ENCODE measurements at places on chromosomes 4 and X.
A peak's percentile ranks its signal among the peaks of the same experiment; 100 is the strongest.

DNA sequence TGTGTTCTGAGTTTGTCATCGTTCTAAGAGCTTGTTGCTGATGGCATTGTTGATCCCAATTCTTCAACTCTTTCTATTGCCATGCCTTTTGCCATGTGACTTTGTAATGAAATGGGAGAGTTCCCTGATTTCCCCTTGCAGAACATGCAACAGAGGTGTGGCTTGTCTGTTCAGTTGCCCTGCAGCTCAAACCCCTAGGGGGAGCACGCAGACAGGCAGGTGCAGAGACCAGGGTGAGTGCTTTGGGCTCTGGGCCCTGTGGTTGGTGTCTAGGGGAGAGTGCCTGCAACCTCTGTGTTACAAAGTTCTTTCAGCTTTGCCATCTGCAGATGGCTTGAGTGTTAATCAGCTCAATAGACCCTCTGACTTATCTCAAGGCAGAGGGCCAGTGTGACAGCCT, 332.7 kb downstream of the MID1IP1 start:
- DNase-seq, result peak; percentile 21
- H3K27me3 ChIP-seq, result no peaks in the 10 kb centered on the region
- no peak overlapping the region for H3K27ac ChIP-seq
- no peaks in the 10 kb centered on the region for H3K36me3 ChIP-seq
- no peaks in the 10 kb centered on the region for H3K4me1 ChIP-seq

- no peaks in the 10 kb centered on the region for H3K27me3 ChIP-seq
- no peak for DNase-seq
- H3K4me1 ChIP-seq, result peaks cover 97% of the 10 kb centered on the region
- peak overlapping the region; percentile 36 for H3K4me3 ChIP-seq
- H3K27ac ChIP-seq, result peak overlapping the region; percentile 86
Measured at GRCh38 chr4:40240040-40240653, 43.3 kb downstream of the RHOH start.

- DNase-seq, result no peak
- H3K27me3 ChIP-seq, result peaks cover 8% of the 10 kb centered on the region
- no peak overlapping the region for H3K4me3 ChIP-seq
- no peaks in the 10 kb centered on the region for H3K36me3 ChIP-seq
Measured at GRCh38 chrX:149471397-149471796, 33.7 kb downstream of the IDS start.

DNA sequence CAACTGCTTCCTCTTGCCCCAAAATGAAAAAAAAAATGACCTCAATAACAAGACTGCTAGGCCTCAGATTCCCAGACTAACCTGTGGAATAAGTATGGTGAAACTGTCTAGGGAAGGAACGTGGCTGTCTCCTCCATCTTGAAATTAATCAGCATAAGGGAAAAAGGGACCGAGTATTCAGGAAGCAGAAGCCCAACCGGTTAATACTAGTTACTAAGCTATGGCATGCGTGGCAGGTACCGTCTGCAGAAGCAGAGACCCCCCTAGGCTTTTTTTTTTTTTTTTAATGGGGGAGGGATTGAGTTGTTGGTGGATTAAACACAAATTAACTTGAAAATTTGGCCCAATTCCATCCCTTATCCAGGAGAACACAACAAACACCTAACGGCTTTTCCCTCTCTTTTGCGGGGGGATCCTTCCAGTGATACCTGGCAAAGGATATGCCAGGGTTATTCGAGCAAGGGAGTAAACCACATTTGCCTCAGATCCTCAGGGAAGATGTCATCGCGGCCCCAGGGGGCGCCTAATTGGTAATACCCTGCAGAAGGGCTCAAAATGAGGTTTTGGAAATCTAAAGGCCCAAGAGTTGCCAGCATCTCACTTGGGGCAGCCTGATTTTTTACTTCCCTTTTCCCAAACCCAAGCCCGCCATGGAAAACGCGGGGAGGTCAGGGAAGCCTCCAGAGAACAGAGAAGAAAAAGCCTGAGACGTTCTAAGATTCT, 893 bp downstream of the RLIM start:
- peaks cover 22% of the 10 kb centered on the region for H3K4me1 ChIP-seq
- no peaks in the 10 kb centered on the region for H3K27me3 ChIP-seq
- H3K27ac ChIP-seq, result peak overlapping the region; percentile 99
- H3K4me3 ChIP-seq, result peak overlapping the region; percentile 99

DNA sequence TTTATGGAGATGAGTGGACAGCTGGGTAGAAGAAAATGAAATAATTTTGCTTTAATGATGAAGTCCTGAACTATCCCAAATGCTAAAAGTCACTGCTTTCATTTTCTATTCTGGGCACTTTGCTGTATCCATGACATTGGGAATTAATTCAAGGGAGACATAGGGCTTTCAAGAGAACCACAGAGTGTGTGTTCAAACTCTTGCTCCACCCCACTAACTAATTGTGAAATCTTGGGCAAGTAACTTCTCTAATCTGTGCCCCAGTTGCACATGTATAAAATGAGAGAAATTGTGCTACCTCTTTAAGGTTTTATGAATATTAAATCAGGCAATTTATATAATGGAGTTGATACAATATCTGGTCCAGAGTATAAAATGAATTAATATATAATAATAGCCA, 1422.0 kb downstream of the ADGRL3 start:
- no peak for DNase-seq
- H3K36me3 ChIP-seq, result no peaks in the 10 kb centered on the region
- H3K4me3 ChIP-seq, result no peak overlapping the region
- no peaks in the 10 kb centered on the region for H3K27me3 ChIP-seq
- H3K27ac ChIP-seq, result no peak overlapping the region

GRCh38 chrX:41409006-41409405, 38.1 kb upstream of the NYX start:
- no peak overlapping the region for H3K27ac ChIP-seq
- H3K4me1 ChIP-seq, result peaks cover 3% of the 10 kb centered on the region
- no peak for DNase-seq

DNA sequence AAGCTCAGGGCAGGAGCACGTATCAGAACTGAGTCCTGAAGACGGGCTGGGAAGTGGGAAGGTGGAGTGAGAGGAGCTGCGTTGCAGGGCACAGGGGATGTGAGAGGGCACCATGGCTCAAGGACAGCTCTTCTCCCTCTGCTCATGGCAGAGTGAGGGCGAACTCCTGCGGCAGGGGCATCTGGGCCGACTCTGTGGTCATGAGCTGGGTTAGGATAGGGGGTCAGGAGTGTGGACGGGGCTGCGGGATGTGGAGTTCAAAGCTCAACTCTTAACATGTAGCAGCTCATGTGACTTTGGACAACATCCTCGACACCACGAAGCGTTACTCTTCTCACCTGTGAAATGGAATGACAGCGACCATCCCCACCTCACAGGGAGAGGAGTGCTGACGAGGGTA, 19.4 kb upstream of the SORCS2 start:
- no peak for DNase-seq
- H3K4me3 ChIP-seq, result no peak overlapping the region
- H3K27ac ChIP-seq, result no peak overlapping the region
- H3K4me1 ChIP-seq, result peaks cover 8% of the 10 kb centered on the region
- no peaks in the 10 kb centered on the region for H3K36me3 ChIP-seq

DNA sequence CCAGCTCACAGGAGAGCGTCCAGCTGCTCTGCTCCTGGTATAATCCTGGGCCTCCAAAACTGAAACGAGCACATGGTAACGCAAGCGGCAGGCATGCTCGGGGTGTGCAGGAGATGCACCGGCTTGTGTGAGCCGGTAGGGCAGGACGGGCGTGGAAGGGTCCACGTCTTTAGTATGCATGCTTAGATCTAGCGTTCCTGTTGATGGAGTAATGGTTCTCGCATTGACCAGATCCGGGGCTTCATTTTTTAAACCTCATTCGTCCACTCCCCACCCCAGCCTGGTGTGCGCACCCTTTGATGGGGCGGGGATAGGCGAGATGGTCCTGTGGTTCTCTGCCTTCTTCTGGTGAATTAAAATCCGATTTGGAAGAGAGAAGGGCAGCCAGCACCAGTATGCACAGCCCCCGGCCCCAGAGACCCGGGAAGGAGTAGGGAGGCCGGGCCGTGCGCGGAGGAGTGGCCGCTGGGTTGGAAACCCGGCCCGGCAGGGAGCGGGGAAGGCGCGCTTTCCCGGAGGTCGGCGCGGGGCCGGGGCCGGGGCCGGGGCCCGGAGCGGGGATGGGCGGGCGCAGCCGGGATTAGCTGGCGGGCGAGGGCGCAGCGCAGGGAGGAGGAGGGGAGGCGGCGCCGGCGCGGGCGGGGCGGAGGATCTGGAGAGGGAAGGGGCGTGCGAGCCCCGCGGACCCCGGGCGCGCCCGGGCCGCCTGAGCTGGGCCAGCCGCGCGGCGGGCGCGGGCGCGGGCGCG, 39.9 kb downstream of the FAM149A start:
- H3K4me1 ChIP-seq, result peaks cover 11% of the 10 kb centered on the region
- no peak overlapping the region for H3K27ac ChIP-seq
- no peaks in the 10 kb centered on the region for H3K36me3 ChIP-seq
- peaks cover 56% of the 10 kb centered on the region for H3K27me3 ChIP-seq

DNA sequence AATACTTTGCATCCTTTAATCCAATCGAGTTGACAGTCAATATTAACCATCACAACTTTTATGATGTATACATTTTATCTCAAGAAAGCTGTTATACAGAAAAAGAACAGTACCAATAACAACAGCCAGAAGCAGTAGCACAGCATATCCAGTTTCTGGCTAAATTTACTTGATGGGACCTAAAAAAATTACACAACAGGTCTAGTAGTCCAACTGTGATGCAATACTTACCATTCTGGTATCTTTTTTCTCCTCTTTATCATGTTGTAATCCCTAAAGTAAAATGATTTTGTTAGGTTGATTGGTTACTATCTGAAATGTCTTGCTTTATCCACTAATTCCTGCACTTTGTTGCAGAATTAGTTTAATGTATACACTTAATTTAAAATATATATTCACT, 1150.6 kb downstream of the FAT4 start:
- H3K36me3 ChIP-seq, result no peaks in the 10 kb centered on the region
- no peaks in the 10 kb centered on the region for H3K4me1 ChIP-seq
- no peaks in the 10 kb centered on the region for H3K27me3 ChIP-seq
- H3K4me3 ChIP-seq, result no peak overlapping the region

DNA sequence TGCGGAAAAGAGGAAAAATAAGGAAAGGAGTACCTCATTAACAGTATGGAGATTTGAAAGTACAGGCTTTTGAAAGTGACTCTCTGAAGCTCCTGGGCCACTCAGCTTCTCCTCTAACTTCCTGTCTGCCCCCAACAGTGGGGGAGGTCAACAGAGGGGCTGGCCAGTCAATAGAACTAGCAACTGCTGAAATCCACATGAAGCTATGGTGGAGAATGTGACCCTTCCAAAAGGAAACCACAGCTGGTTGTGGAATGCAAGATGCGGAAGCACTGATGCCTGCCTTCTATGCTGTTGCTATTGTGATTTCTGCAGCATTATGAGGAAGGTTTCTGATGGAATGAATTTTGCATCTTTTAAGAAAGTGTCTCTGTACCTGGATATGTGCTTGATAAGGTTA, 2.4 kb downstream of the CORIN start:
- peaks cover 3% of the 10 kb centered on the region for H3K36me3 ChIP-seq
- no peak for DNase-seq
- H3K27me3 ChIP-seq, result peaks cover 42% of the 10 kb centered on the region
- H3K4me1 ChIP-seq, result peaks cover 44% of the 10 kb centered on the region

GRCh38 chr4:148441624-148441985, 609 bp downstream of the NR3C2 start:
- no peaks in the 10 kb centered on the region for H3K36me3 ChIP-seq
- peak overlapping the region; percentile 99 for H3K4me3 ChIP-seq

- no peak overlapping the region for H3K4me3 ChIP-seq
- DNase-seq, result no peak
Measured at GRCh38 chr4:88724406-88724805, 26.8 kb upstream of the NAP1L5 start.

DNA sequence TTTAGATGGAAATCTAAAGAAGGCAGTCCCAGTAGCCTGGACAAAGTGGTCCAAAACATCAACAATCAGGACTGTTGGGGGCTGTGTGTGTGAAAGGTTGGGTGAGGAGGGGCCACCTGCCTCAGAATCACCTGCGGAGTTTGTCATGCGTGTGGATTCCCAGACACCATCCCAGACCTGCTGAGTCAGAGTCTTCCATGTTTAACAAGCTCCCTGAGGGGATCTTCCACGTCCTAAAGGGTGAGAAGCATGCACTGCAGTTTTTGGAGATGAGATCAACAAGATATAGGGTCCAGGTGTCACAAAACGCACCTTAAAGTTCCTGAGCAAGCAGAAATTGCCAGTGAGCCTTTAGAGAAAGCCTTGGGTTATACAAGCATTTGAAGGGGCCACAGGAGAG, 207.0 kb upstream of the FAM9B start:
- H3K36me3 ChIP-seq, result no peaks in the 10 kb centered on the region
- H3K27ac ChIP-seq, result no peak overlapping the region
- no peaks in the 10 kb centered on the region for H3K4me1 ChIP-seq
- no peak for DNase-seq
- peaks cover 3% of the 10 kb centered on the region for H3K27me3 ChIP-seq

- H3K4me1 ChIP-seq, result no peaks in the 10 kb centered on the region
- H3K27ac ChIP-seq, result no peak overlapping the region
- H3K27me3 ChIP-seq, result no peaks in the 10 kb centered on the region
- H3K4me3 ChIP-seq, result no peak overlapping the region
- no peaks in the 10 kb centered on the region for H3K36me3 ChIP-seq
Measured at GRCh38 chr4:18203966-18204365, 182.4 kb upstream of the LCORL start.

DNA sequence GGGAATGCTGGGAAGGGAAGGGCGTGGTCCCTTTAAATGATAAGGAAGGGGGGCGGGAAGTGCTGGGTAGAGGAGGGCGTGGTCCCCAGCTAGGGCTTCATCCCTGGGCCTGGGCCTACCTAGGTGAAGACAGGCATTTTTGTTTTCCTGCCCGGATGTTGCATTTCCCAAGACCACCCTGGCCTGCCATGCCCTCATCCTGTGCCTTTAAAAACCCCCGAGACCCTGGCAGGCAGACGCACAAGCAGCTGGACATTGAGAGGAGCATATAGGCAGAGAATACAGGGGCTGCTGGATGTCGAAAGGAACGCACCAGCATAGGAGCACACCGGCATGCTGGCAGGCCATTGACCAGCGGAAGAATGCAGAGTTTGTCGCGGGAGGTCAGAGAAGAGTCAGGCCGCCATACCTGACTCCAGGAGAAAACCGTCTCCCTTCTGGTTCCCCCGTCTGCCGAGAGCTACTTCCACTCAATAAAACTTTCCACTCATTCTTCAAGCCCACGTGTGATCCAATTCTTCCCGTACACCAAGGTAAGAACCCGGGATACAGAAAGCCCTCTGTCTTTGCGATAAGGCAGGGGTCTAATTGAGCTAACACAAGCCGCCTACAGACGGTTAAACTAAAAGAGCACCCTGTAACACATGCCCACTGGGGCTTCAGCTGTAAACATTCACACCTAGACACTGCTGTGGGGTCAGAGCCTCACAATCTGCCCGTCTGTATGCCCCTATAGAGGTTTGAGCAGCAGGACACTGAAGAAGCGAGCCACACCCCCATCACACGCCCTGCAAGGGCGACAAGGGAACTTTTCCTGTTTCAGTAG, 2.9 kb upstream of the AGA start:
- H3K36me3 ChIP-seq, result peaks cover 15% of the 10 kb centered on the region

GRCh38 chrX:134933248-134933647, 57.5 kb upstream of the SMIM10 start:
- DNase-seq, result no peak
- H3K36me3 ChIP-seq, result no peaks in the 10 kb centered on the region
- no peak overlapping the region for H3K27ac ChIP-seq
- H3K4me3 ChIP-seq, result no peak overlapping the region
- no peaks in the 10 kb centered on the region for H3K4me1 ChIP-seq
- peaks cover 12% of the 10 kb centered on the region for H3K27me3 ChIP-seq

- H3K27ac ChIP-seq, result no peak overlapping the region
- peaks cover 5% of the 10 kb centered on the region for H3K27me3 ChIP-seq
- no peak overlapping the region for H3K4me3 ChIP-seq
- H3K36me3 ChIP-seq, result no peaks in the 10 kb centered on the region
- no peak for DNase-seq
Measured at GRCh38 chrX:46967547-46967946, 55.3 kb downstream of the JADE3 start.

GRCh38 chr4:158885564-158885963, 116.7 kb downstream of the FNIP2 start:
- H3K4me1 ChIP-seq, result no peaks in the 10 kb centered on the region
- no peak overlapping the region for H3K27ac ChIP-seq
- H3K27me3 ChIP-seq, result no peaks in the 10 kb centered on the region
- peaks cover 19% of the 10 kb centered on the region for H3K36me3 ChIP-seq
- no peak for DNase-seq
